ENCODE measurements at places on chromosomes 16 and 17.
A peak's percentile ranks its signal among the peaks of the same experiment; 100 is the strongest.

GRCh38 chr16:27640277-27640600 is 90.3 kb downstream of the KATNIP start:
- peak; percentile 32 for DNase-seq

DNA sequence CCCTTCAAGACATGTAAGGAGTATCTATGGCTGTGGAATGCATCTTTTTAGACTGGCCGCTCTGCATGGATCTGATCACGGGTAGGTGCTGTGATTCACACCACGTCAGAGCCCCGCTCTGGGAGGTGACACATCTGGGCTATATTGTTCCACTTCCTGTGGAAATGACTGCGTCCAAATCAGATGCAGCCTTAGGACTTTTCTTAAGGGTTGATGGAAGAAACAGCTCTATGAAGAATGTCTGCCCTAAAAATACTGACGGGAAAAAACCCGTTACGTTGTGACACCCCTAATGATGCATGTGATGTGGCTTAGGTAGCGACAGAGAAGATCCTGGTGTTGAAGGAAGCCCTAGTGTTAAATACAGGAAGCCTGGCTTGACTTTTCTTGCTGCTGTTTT is 12.2 kb downstream of the BANP start:
- DNase-seq: no peak

GRCh38 chr17:29524692-29525091 is 42.1 kb downstream of the ABHD15 start:
- DNase-seq: no peak

- DNase-seq: peak; percentile 86
Observed at GRCh38 chr17:29178750-29179231, 1.4 kb downstream of the MYO18A start.

DNA sequence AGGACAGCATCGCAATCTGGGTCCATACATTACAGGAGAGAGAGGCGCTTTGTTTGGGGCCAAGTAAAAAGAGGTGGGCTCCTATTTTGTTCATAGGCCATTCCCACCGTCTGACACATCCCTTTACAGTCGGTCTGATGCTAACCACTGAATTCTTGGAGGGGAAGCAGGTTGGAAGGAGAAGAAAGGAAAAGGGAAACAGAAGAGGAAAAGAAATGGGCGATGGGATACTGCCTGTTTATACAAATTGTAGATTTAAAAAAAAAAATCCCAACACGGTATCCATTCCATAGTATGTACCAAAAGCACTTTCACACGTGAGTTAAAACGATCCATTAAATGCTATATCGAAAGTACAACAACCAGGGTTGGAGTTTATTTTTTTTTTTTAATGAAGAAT is 4.0 kb upstream of the ZFHX3 start:
- DNase-seq: no peak

DNA sequence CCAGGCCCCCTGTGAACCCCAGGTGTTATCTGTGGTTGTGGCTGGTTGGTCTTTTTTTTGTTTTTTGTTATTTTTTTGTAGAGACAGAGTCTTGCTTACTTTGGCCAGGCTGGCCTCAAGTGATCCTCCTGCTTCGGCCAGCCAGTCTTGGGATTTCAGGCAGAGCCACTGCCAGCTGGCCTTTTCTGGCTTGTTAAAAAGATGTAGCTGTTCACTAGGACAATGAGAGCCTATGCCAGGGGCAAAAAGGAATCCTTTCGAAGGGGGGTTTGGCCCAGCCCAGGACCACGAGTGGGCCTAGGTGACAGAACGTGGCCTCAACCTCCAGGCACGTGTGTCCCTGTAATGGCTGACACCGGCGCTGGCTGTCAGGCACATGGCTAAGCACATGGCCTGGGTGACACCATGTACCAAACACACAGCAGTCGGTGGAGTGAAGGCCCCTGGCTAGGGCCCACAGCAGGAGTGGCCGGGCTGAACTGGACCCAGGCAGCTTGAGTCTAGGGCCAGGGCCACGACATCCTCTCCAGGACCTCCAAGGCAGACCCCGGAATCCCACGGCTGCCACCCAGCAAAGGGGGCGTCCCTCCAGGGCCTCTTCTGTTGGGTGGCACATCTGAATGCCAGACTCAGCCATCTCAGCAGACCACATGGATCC is 6.9 kb upstream of the SLC38A8 start:
- DNase-seq: no peak

DNA sequence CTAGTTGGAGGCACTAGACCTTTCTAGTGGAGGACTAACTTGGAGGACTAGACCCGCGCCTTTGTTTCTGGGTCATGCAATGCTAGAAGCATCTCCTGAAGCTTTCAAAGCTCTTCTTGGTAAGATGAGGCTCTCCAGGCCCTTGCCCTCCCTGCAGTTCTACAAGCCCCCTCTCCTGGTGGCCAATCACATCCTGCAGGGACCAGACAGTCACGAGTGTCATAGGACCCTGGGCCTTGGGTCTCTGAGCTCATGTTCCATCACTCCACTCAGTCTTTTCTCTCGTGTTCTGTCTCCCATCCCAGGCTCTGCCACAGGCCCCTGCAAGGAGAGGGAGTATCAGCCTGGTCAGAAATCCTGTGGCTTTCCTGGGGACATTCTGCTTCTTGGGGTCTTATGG is 119.6 kb downstream of the CYLD start:
- peak; percentile 61 for DNase-seq

DNA sequence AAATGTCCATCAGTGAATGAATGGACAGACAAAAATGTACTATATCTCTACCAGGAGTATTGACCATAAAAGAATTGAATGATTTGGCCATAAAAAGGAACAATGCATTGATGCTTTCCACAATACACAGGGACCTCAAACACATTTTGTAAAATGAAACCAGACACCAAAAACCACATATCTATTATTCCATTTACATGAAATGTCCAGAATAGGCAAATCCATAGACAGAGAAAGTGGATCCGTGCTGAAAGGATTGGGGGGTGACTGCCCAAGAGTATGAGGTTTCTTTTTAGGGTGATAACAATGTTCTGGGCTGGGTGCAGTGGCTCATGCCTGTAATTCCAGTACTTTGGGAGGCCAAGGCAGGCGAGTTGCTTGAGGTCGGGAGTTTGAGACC is 6.9 kb upstream of the LITAF start:
- DNase-seq: no peak

DNA sequence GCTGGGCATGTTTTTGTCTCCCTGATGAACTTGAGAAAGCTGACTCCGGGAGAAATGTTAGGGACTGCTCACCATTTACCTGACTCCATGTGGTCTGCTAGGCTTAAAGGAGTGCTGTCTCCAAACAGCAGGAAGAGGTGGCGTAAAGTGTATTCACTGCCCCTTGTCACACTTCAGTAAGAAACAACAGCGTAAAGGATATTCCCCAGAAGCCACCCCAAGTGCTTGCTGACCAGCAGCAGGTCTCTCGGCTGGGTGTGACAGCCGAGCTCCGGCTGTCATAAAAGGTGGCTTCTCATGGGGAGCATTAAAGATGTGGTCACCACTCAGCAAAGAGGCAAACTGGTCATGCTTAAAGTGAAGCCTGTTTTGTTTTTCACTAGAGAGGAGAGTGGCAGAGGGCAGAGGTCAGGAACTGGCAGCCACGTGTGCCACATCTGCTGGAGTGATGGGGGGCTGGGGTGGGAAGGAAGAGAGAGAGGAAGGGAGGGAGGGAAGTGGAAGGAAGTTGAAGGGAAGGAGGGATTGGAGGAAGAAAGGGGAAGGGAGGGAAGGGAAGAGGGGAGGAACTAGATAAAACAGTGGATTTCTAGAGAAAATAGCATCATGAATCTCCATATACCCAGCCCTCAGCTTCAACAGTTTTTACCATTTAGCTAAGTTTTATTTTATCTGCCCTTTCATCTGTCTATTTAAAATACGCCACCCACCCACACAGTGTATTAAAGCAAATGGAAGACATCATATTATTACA is 119.3 kb downstream of the CLEC16A start:
- DNase-seq: no peak

DNA sequence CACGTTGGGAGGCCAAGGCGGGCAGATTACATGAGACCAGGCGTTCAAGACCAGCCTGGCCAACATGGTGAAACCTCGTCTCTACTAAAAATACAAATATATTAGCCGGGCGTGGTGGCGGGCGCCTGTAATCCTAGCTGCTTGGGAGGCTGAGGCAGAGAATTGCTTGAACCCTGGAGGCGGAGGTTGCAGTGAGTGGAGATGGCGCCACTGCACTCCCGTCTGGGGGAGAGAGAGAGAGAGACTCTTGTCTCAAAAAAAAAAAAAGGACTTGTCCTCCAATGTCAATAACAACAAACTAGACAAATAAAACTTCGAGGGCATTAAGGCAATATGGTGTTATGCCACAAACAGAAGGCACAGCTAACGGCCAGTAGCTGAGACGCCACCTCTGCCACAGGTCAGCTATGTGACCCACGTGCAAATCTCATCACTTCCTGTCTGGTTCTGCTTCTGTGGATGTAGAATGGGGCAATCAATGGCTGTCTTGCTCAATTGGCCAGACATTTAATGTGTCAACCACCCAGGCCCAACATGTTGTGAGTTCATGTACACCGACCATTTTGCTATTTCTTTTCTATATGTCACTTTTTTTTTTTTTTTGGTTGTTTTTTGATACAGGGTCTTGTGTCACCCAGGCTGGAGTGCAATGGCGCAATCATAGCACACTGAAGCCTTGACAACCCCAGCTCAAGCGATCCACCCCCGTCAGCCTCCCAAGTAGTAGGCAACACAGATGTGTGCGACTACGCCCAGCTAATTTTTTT is 834 bp upstream of the TXNDC11 start:
- DNase-seq: peak; percentile 73

- DNase-seq: no peak
Observed at GRCh38 chr16:918741-919657, 51.8 kb downstream of the LMF1 start.

GRCh38 chr17:27579304-27579703 is 51.7 kb upstream of the LGALS9 start:
- DNase-seq: no peak

DNA sequence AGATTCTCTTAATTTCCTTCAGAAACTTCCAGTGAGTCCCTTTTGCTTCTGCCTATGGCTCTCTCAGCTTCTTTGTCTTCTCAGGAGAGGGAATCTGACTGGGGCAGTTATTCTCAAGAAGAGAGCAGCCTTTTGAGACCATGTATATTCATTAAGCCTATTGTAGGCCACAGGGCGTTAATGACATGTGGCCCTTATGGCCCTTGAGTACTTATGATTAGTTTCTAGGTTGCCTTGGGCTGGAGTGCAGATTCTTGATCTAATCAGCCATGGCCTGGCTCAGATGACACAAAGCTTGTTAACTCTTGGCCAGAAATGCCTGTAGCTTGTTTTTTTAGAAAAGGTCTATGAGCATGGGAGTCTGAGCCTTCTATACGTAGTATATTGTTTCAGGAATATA is 17.4 kb downstream of the MFSD11 start:
- no peak for DNase-seq

DNA sequence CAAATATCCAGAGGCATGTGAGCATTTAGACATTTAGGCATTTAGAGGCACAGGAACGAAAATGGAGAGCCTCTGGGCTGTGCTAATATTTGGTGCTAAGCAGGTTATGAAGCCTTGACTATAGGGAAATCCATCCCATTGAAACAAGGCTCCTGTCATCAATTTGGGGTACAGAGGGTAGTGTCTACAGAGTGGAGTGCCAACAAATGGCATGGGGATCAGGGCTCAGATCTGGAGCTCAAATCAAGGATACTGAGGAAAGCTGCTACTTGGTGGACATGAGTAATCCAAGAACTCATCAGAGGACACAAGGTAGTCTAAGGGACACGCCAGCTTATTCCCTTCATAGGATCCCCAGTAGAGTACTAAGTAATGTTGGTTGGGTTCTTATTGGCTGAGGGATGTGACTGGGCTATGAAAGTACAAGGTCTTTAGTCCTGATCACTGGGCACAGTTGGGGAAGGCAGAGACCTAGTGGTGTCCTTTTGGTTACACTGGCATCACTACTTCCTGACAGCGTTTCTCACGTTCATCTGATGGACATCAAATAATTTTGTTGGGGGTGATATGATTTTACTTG is 5.2 kb downstream of the KRT10 start:
- DNase-seq: no peak

GRCh38 chr17:67601897-67602296 is 115.8 kb upstream of the NOL11 start:
- DNase-seq: no peak

Data from lower leg skin (tissue), 4 donors.